ENCODE measurements at places on chromosomes 13 and 19. TPM values are rescaled to one million over a fixed set of nuclear protein-coding genes. Genes with fewer than 3 reads are reported as not detected.

CYP2A7 gene
- not detected for total RNA-seq

DNA sequence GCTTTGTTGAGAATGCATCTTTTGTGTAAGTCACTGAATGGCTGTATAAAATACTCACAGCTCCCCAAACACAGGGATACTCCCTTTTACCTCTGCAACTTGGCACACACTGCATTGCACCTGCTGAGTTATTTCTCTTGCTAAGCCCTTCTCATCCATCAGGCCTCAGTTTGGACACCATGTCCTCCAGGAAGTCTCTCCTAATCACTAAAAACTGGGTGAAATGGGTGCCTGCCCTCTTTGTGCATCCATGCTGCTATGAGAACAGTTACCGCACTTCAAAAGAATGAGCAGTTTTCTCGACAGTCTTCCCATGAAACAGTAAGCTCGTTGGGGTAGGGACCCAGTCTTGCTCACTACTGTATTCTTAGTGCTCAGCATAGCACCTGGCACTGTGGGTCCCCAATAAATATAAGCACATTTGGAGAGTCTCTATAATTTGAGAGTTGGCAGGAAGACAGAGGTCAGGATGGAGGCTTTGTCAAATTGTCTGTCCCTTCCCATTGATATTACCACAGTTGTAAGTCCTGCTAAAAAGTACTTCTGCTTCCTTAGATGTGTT lies 4.6 kb upstream of the SLC25A30 start:
- DNase-seq, result no peak

OCEL1 gene
- total RNA-seq, result 24.0 TPM

DNA sequence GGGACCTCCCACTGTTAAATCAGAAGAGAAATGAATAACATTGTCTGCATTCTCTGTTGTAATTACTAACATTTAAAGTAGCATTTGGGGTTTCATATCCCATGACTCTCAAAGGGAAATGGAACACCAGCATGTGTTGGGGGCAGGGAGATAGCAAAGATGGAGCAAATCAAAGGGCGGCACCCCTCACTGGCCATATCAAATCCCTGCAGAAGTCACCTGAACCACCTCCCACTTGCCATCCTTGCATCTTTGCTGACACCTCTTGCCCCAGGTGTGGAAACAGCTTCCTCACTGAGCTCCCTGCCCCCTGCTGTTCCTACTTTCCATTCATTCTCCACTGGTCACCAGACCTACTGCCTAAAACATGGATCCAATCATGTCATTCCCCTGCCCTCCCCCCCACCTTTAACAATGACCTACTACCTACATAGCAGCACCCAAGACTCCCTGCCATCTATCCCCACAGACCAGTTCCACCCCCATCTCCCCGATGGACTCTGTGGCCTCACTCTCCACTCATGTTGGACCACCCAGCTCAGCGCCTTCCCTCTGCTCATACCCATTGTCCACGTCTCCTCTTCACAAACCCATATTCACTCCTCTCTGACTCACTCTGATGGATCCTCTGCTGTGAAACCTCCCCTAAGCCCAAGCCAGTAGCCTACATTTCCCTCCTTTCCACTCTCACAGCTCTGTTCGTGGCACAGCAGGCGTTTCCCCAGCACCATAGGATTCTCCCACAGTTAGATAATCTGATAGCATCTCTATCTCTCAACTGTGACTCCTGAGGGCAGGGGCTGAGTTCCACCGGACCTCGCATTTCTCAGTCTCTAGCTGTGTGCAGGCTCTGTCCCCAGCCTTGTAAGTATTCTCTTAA lies 55.9 kb downstream of the DLEU7 start:
- no peak for DNase-seq

DNA sequence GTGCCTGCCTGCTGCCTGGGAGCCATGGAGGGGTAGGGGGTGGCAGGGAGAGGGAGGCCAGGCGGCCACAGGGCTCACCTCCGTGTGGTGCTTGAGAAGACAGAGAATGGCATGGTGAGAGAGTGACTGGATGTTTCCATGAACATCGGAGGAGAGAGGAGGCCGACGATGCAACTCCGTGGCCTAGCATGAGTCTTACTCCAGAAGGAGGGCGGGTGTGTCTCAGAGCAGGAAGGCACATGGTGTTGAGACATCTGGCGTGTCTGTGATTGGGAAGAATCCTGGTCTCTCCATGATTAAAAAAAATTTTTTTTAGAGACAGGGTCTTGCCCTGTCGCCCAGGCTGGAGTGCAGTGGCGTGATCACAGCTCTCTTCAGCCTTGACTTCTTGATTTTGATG lies 5.1 kb downstream of the IRGC start:
- DNase-seq, result no peak

CTXN1 gene
- total RNA-seq, result 0.64 TPM

DNA sequence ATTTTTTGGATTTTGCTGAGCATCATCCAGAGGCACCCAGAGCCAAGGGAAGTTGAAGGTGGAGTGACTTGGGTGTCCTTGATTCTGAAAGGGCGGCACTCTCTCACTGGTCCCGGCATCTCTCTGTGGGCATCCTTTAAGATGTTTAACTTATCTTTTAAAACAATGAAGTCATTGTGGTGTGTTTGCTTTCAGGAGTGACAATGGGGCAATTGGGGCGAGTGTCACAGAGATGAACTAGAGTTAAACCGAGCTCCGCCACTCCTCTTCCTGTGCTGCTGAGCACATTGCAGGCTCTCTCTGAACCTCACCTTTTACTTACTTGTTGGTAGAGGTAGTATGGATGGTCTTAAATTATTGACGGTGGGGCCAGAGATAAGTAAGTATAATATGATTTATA lies 295.7 kb downstream of the MYO16 start:
- DNase-seq, result no peak

Data from heart left ventricle (tissue), 16 donors.